ENCODE measurements at places on chromosomes 2 and 18.

DNA sequence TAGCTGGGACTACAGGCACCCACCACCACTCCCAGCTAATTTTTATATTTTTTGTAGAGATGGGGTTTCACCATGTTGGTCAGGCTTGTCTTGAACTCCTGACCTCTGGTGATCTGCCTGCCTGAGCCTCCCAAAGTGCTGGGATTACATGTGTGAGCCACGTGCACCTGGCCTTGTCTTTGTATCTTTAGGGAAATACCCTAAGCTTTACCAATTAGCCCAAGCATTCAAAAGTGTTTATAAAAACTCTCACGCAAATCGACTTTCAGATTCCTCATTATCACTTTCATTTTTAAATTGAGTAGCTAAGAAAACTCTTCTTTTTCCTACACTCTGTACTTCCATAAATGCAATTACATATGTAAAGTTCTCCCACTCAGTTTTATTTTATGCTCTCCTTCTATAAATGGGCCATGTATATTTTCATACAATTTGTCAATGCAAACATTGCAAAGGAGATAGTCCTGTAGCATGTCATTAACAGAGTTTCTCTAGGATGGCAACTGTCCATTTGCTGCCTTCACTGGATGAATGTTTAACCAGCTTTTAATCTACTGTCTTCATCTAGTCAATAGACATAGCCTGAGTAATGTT lies 326.2 kb upstream of the LRATD1 start:
- DNase-seq, result no peak

DNA sequence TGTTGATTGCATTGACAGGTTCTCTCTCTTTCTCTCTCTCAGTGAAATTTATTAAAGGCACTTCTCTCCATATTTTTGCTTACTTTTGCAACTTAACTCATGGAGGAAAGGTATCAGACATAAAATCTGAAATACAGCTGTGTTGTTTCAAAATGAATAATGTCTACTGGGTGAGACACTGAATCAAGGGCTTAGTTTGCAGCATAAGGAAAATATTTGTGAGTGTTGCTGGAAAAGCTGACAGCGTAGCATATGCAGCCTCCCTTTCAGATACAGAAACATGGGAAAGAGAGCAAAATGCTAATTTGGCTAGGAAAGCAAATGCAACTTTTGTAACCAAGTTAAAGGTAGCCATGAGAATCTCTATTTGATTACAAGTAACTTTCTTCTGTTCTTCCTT lies 81.5 kb upstream of the COL3A1 start:
- DNase-seq, result no peak

- DNase-seq, result no peak
These were observed 9.4 kb downstream of the SUCLG1 start for GRCh38 chr2:84449711-84450110.

DNA sequence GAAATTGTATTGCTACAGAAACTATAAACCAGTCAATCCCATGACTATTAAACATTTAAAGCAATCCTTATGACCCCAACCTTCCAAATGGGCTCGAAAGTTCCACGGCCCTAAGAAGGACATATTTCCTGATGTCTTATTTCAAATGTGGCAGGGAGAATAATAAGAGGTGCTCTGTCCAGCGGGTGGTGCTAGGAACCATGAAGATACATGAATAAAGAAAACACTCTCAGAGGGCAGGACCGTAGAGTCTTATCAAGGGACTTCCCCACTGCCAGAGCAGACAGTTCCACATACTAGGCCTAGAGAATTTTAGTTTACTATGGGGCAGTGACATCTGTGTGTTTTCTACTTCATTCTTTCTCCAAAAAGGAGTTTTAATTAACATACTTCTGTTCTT lies 187.1 kb upstream of the PIK3C3 start:
- DNase-seq, result peak; percentile 25

GRCh38 chr2:204842661-204843485 lies 297.6 kb downstream of the PARD3B start:
- peak; percentile 84 for DNase-seq

DNA sequence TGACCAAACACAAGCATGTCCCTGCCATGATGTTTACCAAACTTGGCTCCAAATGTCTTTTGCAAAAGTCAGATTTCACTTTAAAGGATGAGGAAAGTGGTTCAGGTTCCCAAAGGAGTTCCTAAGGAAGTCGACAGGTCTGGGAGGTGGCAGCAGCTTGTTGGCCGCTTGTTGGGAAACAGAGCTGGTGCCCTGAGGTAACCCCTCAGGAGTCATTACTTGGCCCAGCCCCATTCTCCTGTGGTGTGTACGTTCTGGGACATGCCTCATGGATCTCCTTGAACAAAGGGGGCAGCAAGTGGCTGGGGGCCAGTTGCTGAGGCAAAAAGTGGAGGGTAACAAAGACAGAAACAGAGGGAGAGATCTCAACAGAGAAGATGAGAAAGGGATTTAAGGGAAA lies 10.9 kb downstream of the TMBIM1 start:
- DNase-seq, result peak; percentile 42

DNA sequence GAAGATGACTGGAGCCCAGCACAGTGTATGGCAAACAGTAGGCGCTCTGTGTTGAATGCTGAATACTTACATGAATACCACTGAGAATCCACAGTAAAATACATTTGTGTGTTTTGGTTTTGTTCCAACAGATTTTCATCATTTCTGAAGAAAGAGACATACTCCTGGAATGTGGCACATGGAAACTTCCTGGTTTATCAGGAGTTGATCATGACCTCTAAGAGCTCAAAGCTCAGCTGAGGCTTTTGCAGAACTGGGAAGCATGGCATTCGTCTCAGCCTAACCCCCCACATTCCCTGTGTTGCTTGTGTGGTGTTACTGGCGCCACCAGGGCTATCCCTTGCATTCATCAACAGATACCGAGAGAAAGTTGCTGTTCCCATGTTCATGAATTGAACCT lies 316.9 kb upstream of the REV1 start:
- DNase-seq, result peak; percentile 94

GRCh38 chr18:45993438-45993837 lies 26.3 kb upstream of the EPG5 start:
- peak; percentile 73 for DNase-seq

DNA sequence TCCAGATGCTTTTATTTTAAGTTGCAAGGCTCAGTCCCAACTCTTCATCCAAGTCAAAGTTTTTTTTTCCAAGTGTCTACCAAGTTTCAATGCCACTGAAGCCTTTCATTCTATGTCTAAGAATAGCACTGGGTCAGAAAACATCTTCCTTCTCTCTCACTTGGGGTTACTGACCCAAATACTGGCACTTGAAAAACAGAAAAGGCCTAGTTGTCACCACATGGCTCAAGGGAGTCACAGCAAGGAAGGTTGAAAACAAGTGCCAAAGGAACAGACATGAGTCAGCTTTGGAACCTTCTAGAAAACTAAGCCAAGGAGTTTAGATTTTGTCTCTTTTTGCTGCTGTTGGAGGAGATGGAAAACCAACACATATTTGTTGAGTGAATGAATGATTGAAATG lies 146.5 kb downstream of the COPS8 start:
- DNase-seq, result no peak

GRCh38 chr2:149990965-149991364 lies 403.4 kb upstream of the MMADHC start:
- no peak for DNase-seq

DNA sequence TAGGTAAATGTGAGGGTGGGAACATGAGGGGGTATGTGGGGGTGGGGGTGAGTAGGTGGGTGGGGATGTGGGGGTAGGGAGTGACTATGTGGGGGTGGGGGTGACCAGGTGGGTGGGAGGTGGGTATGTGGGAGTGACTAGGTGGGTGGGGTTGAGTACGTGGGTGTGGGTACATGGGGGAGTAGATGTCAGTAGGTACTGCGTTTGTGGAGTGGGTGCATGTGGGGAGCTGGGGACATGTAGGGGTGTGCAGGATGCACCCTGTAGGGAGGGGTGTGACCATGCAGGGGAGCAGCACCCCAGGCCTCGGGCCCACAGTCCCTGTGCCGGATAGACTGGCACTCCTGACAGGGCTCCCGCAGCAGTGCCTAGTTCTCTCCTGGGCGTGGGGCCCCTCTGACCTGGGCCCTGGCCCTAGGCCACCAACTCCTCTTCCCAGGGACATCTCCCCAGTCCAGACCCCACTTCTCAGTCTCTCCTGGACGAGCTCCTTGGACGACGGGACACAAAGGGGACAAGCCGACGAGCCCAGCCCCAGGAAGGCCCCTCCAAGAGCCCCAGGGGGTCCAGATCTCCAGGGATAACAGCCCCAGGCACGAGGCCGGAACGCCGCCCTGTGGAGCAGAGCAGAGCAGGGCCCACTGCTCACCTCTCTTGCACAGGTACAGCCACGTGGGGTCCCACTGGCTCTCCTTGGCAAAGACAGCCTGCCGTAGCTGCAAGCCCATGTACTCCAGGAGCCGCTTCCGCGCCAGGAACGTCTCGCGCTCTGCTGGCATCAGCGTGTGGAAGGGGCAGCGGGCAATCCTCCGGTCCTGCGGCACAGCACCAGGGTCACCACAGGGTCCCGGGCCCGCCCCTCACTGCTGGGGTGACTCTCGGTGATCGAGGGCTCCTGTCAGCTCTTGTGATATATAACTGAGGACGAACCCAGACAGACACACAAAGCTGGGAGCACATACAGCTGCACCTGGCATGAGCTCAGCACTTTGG lies 58.2 kb downstream of the ANKMY1 start:
- DNase-seq, result no peak

DNA sequence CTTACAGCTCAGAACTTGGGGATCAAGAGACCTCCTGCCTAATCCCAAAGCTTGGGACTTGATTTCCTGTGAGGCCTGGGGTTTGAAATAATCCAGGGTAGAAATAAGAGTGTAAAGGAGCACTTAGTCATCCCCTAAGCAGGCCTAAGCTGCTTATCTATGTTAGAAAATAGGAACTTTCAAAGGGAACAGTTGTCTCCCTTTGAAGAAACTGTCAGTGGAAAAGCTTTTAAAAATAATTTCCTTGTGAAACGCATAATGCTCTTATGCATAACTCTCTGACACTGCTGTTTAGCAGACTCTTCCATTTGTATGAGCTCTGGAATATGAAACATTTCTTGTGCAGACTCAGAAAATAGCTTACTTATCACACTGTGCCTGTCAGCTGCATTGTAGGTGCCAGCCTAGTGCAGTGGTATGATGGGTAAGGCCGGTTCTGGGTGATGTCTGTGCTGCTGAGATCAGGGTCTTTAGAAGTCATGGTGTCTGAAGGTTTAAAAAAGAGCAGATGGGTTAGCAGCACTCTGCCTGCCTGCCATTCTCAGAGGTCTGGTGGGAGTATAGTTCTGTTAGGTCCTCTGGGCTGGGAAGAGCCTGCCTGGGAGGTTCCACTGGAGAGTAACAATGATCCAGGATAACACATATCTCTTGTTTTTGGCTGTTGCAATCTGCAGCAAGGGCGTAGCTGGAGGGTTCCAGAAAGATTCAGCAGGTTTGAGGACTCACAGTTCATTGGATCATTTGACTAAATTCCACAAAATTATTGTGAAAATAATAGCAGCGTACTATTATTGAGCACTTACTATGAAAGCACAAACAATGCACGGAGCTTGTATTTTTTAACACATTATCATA lies 283.2 kb upstream of the MEX3C start:
- DNase-seq, result no peak

GRCh38 chr2:99216096-99216495 lies 35.1 kb downstream of the MRPL30 start:
- DNase-seq, result no peak

- DNase-seq, result peak; percentile 89
These were observed 47.1 kb downstream of the NEDD4L start for GRCh38 chr18:58091099-58091611.

DNA sequence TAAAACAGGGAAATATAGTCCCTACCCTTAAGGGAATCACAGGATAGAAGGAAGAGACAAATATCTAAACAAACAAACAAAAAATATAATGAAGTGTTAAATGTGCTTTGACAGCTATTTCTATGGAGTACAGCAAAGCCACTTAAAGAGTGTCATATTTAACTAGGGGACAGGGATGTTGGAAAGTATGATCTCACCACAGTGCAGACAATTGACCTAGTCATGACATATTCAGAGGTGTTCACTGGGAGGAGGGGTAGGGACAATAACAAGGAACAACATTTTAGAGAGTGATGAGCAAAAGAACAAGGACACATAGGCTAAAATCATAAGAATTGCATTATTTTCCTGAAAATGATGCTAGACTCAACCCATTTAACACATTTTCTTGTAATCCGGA lies 107.5 kb downstream of the TMEM163 start:
- no peak for DNase-seq

- DNase-seq, result peak; percentile 3
These were observed 448.6 kb downstream of the BCL11A start for GRCh38 chr2:60104514-60105505.

DNA sequence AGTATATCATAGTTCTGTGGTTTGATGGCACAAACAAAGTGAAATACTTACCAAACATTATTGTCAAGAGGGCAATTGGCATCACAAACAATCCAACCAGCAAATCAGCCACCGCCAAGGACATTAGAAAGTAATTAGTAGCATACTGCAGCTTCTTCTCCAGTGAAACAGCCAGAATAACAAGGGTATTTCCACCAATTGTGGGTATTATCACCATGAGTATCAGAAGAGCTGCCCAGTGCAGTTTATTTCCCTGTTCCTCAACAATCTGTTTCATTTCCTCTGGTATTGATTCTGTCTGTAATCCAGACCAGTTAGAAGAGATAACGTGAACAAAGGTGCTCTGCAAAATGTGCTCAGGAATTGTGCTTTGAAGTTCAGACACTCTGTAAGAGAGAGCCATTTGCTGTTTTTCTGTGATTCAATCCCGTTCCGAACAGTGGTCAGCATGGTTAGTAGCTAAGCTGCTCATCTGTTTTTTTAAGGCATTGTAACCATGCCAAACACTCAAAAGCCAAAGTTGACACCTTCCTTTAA lies 1.4 kb downstream of the HTR2B start:
- no peak for DNase-seq

DNA sequence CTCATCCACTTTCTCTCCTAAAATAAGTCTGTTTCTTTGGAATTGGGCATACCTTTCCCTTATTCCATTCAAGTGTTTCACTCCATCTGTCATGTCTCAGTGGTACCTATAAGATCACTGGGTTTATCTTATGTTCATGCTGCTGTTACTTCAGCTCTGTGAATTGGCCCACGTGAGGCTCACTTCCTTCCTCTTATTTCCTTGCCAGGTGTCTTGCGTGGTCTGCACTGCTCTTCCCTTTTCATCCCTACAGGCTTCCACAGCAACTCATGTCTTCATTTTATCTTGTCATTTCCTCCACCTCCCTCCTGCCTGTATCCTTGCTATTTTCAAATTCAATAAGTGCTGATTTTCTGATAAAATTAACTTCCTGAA lies 159.1 kb upstream of the ALPP start:
- DNase-seq, result no peak

- DNase-seq, result no peak
These were observed 77.1 kb upstream of the UGP2 start for GRCh38 chr2:63764630-63765029.

DNA sequence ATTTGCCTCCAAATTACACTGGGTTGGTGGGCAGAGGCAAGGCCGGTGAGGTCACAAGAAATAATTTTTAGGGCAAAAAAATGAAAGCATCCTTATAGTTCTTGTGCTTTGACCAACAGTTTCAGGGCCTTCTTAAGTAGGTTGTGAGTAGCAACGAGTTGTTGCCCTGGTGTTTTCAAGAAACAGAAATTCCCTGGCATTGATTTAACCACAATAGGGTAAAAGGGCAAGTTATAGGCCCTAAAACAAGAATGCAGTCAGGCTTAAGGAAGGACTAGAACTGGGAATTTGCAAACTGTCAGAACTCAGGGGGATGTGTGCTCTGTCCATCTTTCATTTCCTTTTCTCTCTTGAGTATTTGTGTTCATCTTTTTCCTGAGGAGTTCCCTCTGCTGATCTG lies 46.1 kb upstream of the STPG4 start:
- peak; percentile 60 for DNase-seq
